Islet precursor cell (in vitro differentiated cells): ENCODE measurements at places on chromosomes 7 and 10.

- DNase-seq: no peak
Observed at GRCh38 chr7:2627258-2628129, 4.3 kb upstream of the TTYH3 start.

DNA sequence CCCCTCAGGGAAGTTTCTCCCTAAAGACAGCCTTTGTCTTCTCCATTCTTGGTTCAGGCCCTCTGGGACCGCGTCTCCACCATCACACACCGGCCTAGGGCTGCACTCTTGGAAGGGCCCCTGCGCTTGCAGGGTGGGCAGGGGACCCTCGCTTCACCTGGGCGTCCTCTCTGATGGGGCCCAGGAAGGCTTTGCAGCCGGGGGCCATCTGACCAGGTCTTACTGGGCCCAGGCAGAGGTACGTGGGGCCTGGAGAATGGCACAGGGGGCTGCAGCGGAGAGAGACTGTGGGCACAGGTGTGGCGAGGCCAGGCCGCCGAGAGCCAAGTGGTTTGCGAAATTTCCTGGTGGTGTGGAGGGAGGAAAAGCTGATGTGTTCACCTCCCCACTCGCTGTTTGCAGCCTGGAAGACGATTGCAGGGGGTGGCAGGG, 44.4 kb downstream of the ALOX5 start:
- no peak for DNase-seq

DNA sequence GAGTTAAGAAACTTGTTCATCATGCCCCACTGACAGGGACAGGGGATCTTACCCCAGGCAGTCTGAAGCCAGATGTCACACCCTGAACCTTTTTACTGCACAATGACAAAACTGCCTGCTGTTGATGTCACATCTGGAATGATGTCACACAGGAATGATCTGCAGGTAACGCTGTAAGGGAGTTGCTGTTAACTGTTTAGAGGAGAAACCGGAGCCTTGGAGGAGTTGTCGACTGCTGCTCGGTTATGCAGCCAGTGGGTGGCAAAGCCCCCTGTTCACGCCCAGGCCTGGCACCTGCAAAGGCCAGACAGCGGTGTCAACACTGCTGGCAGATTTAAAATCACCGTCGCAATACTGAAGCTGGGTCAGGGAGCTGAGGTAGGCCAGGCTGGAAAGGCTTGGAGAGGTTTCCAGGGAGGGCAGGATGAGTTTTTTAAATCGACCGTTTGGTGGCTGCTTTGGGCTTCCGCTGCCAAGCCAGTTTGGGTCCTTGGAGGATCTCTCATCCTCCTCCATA, 10.0 kb upstream of the SLIT1 start:
- no peak for DNase-seq

GRCh38 chr10:124083740-124084397, 9.5 kb downstream of the CHST15 start:
- DNase-seq: no peak

DNA sequence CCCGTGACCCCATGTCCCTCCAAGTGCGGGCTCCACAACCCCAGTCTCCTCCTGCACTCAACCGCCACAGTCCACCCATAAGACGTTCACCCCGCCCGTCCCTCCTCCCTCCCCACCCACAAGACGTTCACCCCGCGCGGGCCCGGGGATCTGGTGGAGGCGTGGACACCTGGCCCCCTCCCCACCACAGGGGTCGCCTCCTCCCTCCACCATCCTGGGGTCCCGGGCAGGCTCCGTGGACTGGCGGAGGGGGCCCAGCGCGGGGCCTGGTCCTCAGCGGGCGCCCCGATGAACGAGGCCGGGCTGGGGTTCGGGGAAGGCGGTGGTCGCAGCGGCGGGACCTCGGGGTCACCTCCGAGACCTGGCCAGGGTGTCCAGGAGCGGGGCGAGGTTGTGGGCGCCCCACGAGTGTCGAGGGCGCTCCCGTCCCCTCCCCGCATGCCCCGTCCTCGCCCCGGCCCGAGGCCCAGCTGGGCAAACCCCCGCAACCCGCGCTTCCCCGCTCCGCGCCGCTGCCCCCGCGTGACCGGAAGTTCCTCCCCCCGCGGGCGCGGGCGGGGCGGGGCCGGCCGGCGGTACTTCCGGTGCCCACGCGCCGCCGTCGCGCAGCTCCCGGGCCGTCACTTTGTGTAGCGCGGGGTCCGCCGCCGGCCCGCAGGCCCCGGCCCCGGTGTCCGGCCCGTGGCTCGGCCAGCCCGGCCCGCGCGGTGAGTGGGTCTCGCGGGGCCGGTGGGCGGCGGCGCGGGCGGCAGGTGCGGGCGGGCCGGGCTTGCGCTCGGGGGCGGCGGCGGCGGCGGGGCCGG, at the start of gene ZNF316:
Gene ZNF316, plus strand, starts transcription at position 578 of the 803 bp plus-strand sequence. CDS start 5,092 bp downstream, outside the sequence.
- no peak for DNase-seq

GRCh38 chr7:100147278-100147677, 1.4 kb upstream of the LAMTOR4 start:
- no peak for DNase-seq

DNA sequence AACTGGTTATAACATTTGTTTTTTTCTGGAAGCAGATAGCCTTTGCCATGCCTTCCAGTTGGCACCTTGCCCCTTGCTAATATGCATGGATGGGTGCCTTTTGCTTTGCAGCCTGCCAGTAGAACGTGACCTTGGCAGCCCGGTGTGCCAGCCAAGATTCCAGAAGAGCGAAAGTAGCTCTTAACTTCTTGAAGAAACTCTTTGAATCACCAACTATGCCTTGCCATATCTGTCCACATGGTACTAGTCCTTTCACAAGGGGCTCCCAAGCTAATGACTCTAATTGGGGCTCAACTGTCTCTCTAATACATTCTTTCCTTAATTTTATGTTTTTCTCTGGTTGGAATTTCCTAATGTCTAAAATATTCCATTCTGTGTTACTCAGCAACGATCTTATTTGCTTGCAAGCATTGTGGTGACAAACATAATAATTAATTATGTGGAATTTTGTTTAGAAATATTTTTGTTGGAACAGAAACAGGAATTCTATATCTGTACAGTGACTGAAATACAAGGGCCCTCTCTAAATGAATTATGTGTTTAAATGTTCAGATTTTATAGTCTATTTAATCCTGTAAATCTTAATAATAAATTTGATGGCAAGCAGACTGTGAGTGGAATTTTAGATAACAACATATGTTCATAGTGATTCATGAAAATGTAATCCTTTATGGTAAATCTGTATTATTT, 45.8 kb downstream of the HDAC9 start:
- DNase-seq: no peak

- peak; percentile 93 for DNase-seq
Observed at GRCh38 chr7:117019786-117020590, 66.7 kb downstream of the ST7 start.

GRCh38 chr7:45290880-45291279, 133.3 kb downstream of the RAMP3 start:
- no peak for DNase-seq

DNA sequence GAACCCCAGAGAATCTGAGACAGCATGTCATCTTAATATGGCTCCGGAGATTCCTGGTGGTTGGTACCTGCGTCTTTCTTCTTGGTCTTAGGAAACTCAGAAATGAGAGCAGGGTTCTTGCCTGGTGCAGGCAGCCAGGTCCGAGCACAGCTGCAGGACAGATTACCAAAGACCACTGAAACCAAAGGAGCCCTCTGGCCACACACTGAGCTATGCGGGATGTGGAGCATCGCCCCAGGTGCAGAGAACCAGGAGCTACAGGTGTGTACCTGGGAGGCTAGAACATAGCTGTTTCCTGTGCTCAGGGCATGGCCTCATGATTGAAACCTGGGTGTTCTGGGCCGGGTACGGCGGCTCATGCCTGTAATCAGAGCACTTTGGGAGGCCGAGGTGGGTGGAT, 635.4 kb downstream of the CALN1 start:
- DNase-seq: no peak

- no peak for DNase-seq
Observed at GRCh38 chr7:87968021-87968420, 34.0 kb downstream of the ADAM22 start.

DNA sequence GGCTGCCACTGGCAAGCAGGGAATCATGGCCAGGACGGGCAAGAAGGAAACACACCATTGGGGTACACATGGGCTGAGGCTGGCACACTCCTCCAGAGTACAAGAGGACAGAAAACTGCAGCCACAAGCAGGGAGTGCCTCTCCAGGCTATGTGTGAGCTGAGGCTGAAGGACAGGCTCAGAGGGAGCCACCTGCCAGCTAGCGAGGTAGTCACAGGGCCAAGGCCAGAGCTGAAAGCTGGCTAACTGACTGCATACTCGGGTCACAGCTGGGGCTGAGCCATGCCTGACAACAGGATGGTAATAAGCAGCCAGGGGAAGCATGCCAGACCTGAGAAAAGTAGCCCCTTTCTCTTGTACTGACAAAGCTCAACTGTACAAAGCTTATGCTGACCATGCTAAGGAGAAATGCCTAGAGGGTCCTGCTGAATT, 52.0 kb downstream of the KIF5B start:
- DNase-seq: peak; percentile 83

DNA sequence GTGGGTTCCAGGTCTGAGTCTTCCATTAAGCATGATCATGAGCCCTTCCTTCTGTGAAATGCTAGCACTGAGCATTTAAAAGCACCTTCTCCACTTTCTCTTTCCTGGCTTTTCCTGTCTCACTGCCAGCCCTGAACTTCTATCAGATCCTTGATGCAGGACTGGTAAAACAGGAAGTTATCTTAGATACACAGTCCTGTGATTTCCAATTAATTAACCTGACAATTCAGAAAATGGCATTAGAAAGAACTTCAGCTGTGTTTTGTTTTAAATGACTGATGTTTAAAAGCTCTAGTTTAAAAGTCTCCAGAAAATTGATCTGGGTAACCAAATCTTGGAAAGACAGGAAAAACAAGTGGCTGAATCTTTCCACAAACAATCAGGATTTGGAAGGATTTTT, 79.0 kb upstream of the MACROH2A2 start:
- no peak for DNase-seq

- DNase-seq: peak; percentile 71
Observed at GRCh38 chr10:51073453-51074237, 642 bp upstream of the PRKG1 start.

DNA sequence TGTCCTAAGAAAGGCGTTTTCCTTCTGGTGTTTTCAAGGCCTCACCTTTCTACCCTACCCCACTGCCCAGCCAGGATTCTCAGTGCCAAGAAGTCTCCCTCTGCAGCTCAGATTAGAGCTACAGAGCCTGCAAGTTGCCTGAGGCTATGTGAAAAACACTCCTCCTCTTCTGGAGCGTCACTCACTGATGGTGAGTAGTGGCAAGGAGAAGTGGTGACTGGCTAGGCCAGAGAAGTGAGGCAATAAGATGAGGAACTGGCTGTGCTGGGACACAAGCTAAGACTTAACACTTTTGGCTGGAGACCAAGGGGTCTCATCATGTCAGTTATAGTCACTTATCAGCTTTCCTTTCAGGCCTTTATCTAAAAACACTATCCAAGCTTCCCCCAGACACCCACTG, 86.7 kb upstream of the PRKAR2B start:
- DNase-seq: peak; percentile 87

GRCh38 chr10:120530699-120531098, 73.7 kb downstream of the PLPP4 start:
- no peak for DNase-seq

- DNase-seq: peak; percentile 96
Observed at GRCh38 chr7:90211391-90212148, at the start of gene STEAP2. STEAP2 (plus strand) TSS chr7:90211740; CDS start chr7:90225083, 13,343 bp downstream.

- no peak for DNase-seq
Observed at GRCh38 chr7:69414555-69414954, 183.7 kb upstream of the AUTS2 start.

DNA sequence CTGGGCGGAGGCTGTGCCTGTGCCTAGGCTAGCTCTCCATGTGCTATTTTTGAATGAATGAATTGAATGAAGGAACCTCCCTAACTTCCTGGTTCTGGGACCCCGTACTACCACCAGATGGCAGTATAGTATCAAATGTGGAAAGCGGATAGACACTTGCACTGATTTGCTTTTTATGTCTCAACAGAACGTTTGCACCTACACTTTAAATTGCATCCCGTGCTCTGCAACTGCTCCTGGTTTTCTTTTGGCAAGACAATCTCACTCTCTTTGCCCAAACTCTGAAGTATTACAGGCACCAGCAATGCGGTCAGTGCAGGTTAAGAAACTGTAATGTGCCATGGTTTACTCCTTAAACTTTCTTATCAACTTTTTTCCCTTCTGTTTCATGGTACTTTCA, 6.5 kb downstream of the FZD8 start:
- peak; percentile 73 for DNase-seq

DNA sequence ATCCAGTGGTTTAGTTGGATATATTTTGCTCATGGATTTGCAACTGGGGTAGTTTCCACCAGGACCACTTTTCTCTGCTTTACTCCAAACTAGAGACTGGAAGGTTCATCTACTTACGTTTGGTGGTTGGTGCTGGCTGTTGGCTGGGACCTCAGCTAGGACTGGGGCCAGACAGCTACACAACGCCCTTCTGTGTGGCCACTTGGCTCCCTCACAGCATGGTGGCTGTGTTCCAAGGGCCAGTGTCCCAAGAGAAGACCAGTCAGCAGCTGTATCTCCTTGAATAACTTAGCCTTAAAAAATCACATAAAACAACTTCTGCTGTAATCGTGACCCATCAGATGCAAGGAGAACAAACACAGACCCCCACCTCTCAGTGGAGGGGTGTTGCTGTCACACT, 4.2 kb upstream of the KCNH2 start:
- no peak for DNase-seq

DNA sequence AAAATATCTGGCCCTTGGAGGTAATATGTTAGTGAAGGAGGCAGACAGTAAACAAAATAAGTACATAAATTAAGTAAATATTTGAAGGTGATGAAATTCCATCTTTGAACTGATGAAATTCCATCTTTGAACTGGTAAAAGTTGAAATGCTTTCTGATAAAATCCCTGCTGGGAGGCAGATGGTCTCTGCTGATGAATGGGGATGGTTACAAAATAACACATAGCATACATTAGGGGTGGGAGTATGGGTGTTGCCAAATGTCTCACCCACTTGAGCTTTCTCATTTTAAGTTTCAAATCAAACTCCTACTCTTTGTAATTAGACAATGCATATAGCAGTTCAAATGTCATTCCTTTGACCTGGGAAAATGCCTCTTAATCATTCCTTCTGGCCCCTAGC, 77.5 kb upstream of the SORCS3 start:
- no peak for DNase-seq

DNA sequence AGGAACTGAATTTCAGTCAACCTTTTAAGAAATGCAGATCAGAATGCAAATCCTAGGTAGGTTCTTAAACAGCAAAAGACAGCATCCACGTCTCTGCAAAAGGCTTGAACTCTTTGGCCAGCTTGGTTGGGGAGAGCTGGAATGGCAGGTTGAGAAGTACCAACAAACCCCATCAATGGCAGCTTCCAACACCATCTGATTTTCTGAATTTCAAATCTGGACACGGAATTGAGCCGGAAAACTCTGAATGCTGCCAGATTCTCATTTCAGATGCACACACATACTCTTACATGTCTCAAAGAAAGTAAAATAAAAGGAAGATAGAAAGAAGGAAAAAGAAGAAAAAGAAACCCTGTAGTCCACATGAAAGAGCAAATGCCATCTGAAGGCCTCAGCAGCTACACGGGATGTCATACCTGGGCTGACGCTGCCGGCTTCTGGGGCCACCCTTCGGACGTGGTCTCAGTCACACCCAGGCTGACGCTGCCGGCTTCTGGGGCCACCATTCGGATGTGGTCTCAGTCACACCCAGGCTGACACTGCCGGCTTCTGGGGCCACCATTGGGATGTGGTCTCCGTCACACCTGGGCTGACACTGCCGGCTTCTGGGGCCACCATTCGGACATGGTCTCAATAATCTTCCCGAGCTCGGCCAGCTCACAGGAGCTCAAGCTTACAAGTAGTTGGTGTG, 165.3 kb downstream of the PTPRN2 start:
- no peak for DNase-seq

GRCh38 chr10:73168465-73168803, 515 bp downstream of the FAM149B1 start:
- no peak for DNase-seq
